ENCODE measurements at places on chromosomes 3 and 15.
A peak's percentile ranks its signal among the peaks of the same experiment; 100 is the strongest.

DNA sequence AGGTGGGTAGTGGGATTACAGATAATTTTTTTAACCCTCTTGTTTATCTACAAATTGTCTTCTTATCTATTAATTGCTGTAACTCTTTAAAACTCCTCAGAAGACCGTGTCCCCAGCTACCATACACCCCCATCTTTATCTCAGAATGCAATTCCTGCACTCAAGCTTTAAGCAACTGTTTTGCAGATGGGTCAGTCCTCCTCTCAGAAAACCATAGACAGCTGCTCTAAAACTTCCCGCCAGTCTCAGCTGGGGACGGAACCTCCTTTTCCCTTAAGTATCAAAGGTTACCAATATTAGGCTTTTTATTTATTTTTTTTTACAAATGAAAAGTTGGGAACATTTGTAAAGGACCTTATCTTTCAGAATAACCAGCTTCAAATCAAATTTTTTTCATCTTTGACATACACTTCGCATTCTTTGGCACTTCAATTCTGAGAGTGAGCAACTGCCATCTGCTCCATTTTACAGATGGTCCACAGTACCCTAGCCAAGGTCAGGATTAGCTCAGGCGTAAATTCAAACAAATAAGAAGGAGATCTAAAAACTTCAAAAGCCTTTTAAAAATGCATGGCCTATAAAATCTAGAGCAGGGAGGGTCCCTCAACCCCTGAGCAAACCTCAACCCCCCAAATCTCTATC is 1.3 kb downstream of the GATM start:
- DNase-seq = no peak

DNA sequence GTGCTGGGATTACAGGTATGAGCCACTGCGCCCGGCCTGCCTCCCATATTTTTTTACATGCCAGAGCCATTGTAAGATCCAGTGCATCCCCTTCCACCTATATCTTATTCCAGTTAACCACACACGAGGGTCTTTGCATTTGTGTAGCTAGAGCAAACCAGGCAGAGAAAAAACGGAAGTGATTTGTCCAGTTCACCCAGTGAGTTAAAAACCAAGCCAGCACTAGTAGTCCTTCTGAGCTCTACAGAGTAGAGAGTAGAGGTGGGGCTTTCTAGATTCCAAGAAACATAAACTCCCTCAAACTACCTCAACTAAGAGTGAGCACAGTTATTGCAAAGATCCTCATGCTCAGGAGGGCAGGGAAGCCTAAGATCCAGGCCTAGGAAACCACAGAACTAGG is 34.7 kb downstream of the TMEM158 start:
- DNase-seq = no peak

- no peak for DNase-seq
Observed at GRCh38 chr15:74857082-74857655, 14.2 kb upstream of the ULK3 start.

DNA sequence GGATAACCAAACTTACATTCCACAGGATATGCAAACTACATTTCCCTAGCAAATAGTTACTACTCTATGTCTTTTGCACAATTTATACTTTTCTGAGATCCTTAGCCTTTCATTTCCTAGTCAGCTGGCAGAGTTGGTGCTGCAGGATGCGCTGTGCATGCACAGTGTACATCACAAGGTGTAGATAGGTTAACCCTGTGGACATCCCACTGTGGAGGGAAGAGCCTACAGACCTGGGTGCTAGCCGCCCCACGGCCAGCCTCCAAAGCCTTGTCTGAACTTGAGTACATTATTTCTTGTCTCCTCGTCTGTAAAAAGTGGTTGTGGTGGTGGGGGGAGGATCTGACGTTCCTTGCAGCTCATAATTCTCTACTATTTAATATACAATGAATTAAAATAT is 3.5 kb downstream of the TNFSF10 start:
- peak; percentile 52 for DNase-seq

GRCh38 chr15:47439146-47440111 is 277.9 kb upstream of the SEMA6D start:
- no peak for DNase-seq

DNA sequence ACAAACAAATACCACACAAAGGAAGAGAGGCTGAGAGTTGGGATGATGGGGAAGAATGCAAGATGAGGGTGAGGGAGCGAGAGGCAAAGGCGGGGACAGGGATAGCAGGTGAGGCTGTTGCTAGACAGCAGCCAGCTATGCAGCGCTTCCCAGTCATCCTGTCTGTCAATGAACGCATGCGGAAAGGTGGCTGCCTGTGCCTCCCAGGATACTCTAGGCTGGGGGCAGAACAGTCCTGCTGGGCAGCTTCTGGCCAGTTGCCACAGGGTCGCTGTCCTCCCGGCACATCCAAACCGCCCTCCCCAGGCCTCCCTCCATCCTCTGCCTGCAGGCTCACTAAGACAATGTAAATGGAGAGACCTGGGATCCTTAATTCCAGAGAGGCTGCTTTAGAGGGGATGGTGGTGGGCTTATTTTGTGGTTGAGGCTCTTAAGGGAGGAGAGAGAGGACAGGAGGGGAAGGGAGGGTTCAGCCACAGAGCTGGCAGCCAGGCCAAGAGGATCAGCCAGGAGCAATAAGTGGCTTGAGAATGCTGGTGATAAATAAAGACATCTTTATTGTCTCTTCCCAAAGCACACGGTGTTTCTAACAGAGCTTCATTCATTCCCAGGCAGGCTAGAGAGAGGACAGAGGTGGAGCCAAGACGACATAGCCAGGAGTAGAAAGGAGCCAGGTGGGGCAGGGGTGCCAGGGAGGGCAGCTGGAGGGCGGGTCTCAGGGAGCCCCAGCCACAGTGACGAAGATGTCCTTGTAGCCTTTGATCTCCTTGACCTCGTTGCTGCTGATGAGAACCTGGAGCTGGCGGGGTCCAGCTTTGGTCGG is 9.2 kb upstream of the TGM5 start:
- no peak for DNase-seq

- DNase-seq = no peak
Observed at GRCh38 chr3:179971280-179971679, 65.5 kb downstream of the PEX5L start.

GRCh38 chr15:39172380-39173281 is 408.2 kb upstream of the THBS1 start:
- DNase-seq = no peak

DNA sequence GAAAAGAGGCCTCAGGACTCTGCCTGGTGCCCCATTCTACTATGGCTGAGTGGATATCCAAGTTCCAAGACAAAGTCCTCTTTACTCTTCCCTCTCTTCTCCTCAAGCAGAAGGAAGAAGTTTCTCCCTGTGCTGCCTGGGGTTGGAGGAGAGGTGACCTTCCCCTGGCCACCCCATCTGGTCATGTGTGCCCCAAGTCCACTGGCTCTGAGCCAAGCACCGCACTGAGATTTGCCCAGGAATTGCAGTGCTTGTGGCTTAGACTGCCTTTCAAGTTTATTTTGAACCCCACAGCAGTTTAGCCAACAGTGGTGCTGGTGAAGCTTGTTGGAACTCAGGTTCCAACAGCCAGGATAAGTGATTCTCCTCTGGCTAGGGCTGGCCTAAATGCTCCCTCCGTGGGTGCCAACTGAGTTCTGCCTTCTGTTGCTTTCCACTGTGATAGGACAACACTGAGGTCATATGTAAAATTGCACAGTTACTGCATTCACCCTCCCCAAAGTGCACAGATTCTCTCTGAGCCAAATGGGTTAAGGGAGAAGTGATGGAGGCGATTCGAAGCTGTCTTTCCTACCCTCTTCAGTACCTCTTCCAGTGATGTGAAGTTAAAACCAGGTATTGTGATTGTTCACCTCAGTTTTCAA is 69.9 kb downstream of the TMCO5A start:
- DNase-seq = no peak

DNA sequence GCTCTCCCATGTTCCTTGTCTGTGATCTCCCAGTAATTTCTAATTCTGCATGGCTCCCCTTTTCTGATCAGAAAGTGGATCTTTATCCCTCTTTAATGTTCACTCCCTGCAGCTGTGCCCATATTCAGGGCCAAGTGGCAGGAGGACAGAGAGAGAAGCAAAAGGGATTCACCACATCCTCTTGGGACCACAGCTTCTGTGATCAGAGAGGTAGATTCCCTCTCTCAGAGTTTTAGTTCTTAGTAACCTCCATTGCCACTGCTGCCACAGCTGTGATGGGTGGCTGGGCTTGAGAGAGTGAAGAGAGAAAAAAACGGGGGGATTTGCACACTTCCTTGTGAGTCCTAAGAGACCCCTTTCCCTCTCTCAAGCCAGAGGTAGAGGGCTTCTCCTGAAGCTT is 49.2 kb downstream of the GLCE start:
- no peak for DNase-seq

DNA sequence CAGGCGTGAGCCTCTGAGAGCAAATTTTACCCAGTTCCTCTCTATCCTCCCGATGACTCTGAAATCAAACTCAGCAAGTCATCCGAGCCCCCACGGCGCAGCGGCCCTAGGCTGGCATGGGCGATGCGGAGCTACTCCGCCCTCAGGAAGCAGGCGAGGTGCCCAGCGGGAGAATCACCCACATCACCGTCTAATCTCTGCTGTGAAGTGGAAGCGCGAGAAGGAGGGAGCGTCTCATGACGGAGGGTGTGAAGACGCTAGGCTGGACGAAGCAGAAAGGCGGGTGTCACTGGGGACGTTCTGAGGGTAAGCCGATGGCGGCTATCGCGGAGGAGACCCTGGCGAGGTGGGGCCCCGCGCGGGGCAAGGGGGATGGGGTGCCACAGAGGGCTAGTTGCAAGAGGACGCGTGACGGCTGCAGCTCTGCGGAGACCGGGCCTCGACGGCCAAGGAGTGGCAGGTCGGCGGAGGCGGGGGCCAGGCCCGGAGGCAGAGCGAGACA is 9.1 kb upstream of the GNAI2 start:
- DNase-seq = peak; percentile 61

DNA sequence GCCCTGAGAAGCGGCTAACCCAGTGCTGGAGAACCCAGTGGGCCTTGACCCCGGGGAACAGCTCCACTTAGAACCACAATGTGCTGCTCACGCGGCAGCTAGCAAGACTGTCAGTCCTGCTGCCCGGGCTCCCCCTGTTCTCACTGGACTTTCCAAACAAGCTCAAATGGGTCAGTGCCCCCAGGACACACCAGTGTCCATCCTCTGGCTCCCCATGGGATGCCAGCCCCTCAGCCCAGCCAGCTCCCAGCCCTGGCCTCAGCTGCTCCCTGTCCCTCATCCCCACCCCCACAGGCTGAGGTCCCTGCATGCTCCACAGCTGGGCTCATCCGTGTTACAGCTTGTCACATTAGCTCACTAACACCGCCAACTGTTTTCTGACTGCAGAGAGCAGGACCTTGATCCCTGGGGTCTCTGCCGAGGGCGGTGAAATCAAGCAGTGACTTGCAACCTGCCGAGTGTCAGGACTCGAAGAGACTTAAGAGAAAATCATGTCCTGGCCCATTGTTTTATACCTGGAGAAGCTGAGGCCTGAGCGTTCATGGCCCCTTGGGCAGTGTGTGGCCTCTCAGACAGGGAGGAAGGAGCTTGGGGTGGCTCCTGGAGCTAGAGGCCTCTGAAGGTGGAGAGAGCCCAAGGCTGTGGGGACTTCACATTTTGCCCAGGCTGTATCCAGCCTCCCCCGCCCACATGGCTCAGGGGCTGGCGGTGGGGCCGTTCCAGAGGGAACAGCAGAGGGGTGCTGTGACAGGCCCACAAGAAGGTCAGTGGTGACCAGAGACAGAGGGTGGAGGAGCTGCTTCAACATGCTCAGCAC is 157.5 kb downstream of the MEGF11 start:
- DNase-seq = no peak

GRCh38 chr15:65374821-65375401 is 2.9 kb downstream of the IGDCC3 start:
- no peak for DNase-seq

GRCh38 chr3:44076221-44076829 is 165.4 kb upstream of the TOPAZ1 start:
- DNase-seq = no peak

DNA sequence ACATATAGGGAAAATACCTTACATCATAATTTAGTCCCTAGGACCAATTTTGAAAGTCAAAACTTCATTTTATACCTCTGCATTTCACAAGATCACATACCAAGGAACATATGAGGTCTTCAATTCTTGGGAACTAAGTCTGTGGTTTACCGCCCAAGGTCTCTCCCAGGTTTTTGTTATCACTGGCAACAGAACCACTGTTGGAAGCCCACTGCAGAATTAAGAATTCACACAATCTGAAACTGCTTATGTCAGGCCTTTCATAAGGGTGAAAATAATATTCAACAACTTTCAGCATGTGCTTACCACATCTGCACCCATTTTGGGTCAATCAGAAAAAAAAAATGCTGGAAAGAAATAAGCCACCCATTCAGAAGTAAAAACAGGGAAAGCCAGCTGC is 107.2 kb upstream of the MME start:
- DNase-seq = no peak

GRCh38 chr3:153967260-153967659 is 153.9 kb upstream of the ARHGEF26 start:
- peak; percentile 14 for DNase-seq

GRCh38 chr3:128799653-128800052 is 73.7 kb downstream of the RAB7A start:
- peak; percentile 60 for DNase-seq

DNA sequence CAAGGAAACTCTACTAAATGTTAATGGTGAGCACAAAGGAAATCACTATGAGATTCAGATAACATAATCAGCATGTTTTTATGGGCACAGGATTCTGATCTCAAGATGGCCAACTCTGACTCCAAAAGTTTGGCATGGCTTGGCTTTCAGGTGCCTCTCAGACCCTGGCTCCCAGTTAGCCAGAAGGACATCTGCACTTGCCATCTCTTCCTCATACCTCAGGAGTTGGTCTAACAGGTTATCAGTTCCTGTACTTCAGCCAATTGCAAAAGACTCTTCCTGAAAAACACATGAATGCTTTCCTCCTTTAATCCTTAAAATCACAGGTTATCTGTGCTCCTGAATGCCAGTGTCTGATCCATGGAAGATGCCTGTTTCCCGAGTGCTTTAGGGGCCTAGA is 25.0 kb downstream of the TMPRSS7 start:
- no peak for DNase-seq

DNA sequence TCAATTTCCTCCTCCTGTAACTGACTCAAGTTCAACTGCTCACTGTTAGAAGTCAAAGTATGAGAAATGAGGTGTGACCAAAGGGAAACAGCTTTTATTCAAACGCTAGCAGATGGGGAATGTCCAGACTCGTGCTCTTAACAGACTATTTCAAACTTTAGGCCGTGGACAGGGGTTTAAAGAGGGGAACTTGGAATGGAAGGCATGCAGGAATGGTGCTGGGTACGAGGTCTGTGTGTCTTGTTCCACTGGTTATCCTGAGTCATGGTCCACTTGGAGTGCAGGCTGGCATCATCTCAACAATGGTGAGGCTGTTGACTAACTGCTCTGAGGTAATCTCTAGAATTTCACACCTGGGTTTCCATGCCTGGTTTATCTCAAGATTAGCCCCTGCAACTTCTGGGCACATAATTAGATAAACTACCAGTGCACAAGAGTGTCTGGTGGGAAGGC is 22.9 kb upstream of the DNAAF4 start:
- DNase-seq = no peak

Data from activated CD4-positive, alpha-beta T cell treated with anti-CD3 and anti-CD28 coated beads, Interleukin-10, Interleukin-2, amounts not matched to agents 100 ng/mL and 50 ng/mL, durations not matched to agents 16 hours and 8 hours (primary cell).